ELR (cell line): ENCODE measurements at places on chromosomes 3 and 15.

GRCh38 chr15:66411190-66411589 is 24.5 kb downstream of the MAP2K1 start:
- DNase-seq = peak; percentile 24

DNA sequence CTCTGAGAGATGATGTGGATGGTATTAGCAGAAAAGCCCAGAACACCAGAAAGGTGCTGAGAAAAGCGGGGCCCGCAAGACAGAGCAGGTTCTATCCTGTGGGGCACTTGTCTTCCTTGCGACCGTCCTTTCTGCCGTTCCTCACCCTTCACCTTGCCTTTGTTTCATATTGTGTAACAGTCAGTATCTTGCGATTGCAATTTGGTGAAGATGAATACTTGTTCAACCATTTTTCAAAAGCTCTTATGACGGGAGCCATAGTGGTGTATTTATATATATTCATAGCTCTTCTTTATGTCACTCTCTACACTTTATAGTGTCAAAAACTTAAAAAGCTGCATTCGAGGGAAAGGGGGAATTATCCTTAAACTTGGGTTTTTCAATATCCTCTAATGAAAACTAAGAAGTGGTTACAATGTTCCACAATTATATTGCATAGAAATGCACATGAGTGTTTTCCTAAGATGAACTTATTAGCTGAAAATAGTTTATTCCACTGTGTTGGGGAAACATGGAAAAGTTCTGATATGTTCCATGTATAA is 797 bp downstream of the MAP3K13 start:
- no peak for DNase-seq

DNA sequence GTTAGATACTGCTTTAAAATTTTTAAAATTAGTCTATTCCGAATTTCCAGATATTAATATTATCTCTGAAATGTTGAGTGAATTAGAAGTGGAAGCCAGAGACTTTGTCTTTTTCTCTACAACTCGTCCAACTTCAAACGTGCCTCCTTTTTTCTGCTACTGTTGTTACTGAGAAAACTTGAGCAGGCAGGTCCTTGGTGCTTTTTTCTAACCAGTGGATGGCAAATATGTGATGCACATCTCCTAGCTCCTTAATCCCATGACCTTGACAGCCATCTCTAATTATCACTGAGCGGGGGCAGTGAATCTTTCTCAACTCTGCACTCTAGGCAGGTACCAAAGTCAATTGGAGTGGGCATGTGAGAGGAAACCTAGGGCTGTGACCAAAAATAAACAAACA is 50.7 kb downstream of the FNDC3B start:
- DNase-seq = no peak

- peak; percentile 49 for DNase-seq
Measured at GRCh38 chr3:124846189-124846588, 41.0 kb downstream of the ITGB5 start.

GRCh38 chr3:62873451-62873760 is 1.8 kb downstream of the CADPS start:
- DNase-seq = no peak

DNA sequence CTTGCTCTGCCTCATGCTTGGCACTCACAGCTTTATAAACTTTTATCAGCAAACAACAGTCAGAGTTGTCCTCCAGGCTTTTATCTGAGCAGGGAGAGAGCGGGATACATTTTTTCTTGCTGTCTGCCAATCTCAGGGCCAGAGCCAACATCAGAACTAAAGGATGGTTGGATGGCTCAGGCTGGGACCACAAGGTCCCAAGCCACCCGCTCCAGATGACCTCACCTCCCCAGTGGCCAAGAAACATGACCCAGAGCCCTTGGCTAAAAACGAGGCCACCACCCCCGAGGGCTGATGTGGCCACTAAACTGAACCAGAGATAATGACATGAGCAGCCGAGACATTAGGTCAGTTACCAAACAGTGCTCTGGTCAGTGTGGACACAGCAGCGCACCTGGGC is 18.8 kb upstream of the SPATA12 start:
- DNase-seq = no peak

- DNase-seq = no peak
Measured at GRCh38 chr15:83653639-83654378, at the start of gene ADAMTSL3. Gene ADAMTSL3, plus strand, starts transcription at chr15:83654123. Its CDS starts 1,639 bp downstream, at chr15:83655762.

GRCh38 chr3:160099834-160100233 is 111.2 kb downstream of the IL12A start:
- no peak for DNase-seq

- DNase-seq = peak; percentile 12
Measured at GRCh38 chr15:60859996-60860494, 369.1 kb downstream of the RORA start.

- no peak for DNase-seq
Measured at GRCh38 chr3:111956995-111957734, 21.7 kb upstream of the ABHD10 start.

GRCh38 chr15:31455499-31455898 is 128.9 kb downstream of the KLF13 start:
- DNase-seq = peak; percentile 23

DNA sequence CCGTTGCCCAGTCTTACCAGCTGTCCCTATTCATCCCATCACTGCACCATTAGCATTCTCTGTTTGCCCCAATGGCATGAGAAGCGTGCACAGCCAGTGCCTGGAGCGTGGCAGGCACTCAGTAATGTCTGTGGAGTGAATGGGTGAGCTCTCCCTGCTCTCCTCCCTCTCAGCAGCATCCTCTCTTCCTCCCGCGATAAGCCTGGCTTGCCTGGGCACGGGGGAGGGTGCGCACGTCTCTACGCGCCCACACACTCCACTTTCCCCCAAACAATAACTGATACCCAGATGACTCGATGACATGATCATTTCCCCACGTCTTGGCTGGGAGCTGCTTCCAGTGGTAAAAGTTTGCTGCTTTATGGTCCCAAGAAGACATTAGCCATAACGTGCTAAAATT is 81.8 kb upstream of the LINGO1 start:
- no peak for DNase-seq

GRCh38 chr3:39809181-39809994 is at the start of gene MYRIP:
Gene MYRIP, plus strand, starts transcription at chr3:39809609. Its CDS starts 91,208 bp downstream, at chr3:39900817.
- no peak for DNase-seq

- peak; percentile 77 for DNase-seq
Measured at GRCh38 chr3:159761848-159762635, 226.6 kb upstream of the IL12A start.

DNA sequence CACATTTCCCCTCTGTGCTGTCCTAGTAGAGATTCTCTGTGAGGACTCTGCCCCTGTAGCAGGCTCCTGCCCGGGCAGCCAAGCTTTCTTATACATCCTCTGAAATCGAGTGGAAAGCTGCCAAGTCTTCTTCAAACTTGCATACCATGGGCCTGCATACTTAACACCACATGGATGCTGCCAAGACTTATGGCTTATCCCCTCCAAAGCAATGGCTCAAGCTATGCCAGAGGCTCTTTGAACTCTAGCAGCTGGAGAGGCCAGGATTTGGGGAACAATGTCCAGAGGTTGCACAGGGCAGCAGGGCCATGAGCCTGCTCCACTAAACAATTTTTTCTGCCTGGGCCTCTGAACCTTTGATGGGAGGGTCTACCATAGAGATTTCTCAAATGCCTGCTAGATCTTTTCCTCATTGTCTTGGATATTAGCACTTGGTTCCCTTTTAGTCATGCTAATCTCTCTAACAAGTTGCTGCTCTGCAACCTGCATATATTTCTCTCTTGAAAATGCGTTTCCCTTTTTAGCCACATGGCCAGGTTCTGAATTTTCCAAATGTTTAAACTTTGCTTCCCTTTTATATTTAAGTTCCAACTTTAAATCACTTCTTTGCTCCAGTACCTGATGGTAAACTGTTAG is 6.1 kb upstream of the PLSCR4 start:
- no peak for DNase-seq

- DNase-seq = peak; percentile 85
Measured at GRCh38 chr3:69761896-69762767, 22.9 kb downstream of the MITF start.

DNA sequence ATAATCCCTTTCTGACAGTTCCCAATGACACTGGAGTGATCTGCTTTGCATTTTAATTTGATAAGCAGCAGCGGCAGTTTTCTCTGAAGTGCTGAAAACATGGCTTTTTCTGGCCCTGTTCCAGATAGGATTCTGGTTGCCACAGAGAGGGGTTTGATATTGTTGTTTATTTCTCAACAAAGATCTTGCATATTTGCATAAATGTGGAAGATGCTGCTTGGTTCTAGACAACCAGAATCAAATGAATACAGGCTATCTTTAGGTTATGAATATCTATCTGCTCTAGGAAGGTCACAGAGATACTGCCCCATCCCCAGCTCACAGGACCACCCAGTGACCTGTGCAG is 137.1 kb downstream of the ZNF609 start:
- no peak for DNase-seq

- DNase-seq = no peak
Measured at GRCh38 chr3:21174461-21174860, 576.5 kb downstream of the ZNF385D start.

DNA sequence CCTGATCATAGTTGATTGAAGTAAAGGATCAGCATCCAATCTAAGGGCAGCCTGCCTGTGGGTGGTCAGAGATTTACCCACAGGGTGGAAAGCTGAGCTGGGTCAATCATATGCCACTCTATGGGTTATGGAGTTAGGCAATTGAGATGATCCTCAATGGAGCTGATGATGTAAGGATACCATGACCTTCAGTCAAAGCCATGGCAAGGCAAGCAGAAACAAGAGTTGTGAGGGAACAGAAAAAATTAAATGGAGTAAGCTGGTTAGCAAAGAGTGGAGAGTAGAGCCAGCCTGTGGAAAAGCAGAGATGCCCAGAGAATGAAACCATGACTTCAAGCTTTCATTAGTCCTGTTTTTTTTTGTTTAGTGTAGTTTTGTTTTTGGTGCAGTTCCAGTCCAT is 5.7 kb upstream of the IQGAP1 start:
- no peak for DNase-seq

DNA sequence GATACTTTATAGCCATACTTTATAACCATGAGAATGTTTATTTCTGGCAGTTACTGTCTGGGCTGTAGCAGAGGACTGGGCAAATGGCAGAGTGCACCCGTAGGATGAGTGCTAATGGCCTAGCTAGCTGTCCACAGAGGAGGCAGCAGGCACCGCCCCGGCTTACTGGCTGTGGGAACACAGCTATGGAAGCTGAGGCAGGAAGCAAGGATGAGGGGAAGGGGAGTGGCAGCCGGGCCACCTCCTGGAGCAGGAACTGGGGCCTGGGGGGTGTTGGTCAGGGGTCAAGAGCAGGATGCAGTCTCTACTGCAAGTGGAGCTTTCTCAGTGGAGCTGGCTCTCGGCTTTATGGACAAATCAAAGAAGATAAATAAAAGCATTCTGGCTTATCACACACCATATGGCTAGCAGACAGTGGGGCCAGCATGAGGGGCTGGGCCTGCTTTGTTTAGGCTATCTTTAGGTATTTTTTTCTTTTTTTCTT is 316.8 kb upstream of the CTDSPL start:
- no peak for DNase-seq

GRCh38 chr3:108403686-108404345 is 106.6 kb downstream of the MYH15 start:
- peak; percentile 15 for DNase-seq

DNA sequence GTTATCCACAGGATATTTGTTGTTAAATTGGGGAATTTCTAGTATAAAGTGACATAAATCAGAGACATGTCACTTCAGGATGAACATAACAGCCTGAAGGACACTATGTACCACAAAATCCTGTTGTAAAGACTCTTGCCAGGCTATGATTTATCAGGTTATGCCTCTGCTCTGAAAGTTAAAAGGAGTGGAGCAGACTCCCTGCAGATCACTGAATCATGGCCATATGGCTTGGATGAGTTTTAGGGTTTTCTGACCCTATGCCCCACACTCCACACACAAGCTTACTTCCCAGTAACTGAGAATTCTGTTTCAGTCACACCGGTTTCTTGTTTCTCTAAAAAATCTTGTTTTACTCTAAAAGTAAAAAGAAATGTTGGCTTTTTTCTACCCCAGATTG is 869.4 kb downstream of the NAALADL2 start:
- DNase-seq = no peak

- peak; percentile 94 for DNase-seq
Measured at GRCh38 chr15:52100807-52101442, 11.7 kb downstream of the BCL2L10 start.

DNA sequence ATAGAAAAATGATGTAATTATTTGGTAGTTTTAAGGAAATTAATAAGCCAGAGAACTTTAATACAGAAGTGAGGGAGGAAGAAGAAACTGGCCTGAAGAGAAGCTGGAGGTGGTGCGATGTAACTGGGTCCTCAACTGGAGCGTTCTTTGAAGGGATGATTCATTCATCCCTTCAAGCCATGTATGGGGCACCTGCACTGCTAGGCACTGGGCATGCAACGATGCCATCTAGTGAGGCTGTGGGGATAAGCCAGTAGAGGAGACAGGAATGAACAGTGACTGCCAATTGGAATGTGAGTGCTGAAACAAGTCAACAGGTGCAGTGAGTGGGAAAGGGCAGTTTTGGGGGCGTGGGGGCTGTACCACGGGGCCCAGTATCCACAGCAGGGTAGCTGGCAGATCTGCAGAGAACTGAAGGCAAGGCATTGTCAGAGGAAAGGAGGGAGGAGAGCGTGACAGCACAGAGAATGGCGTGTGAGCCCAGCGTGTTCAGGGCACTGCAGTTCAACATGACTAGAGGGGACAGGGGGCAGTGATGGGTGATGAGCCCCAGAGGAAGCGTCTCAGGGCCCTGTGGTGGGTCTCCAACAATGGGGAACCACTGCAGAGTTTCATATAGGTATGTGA is 3.8 kb upstream of the KIF23 start:
- peak; percentile 72 for DNase-seq

DNA sequence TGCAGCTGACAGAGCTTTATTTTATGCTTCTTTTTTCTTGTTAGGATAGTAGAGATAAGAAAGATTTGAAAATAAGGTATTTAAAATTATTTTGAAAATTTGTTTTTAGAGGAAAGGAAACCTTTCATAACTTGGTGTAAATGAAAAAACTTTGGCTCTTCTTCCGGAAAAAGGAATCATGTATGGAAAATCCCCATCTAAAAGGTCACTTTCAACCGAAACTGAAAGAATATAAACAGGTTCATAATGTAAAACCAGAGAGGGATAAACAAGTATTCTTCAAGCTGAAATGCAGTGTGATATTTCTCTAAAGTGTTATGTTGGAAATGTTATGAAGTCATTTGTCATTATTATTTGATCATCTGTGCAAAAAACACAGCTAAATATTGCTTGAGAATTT is 246.8 kb downstream of the NFKBIZ start:
- no peak for DNase-seq

DNA sequence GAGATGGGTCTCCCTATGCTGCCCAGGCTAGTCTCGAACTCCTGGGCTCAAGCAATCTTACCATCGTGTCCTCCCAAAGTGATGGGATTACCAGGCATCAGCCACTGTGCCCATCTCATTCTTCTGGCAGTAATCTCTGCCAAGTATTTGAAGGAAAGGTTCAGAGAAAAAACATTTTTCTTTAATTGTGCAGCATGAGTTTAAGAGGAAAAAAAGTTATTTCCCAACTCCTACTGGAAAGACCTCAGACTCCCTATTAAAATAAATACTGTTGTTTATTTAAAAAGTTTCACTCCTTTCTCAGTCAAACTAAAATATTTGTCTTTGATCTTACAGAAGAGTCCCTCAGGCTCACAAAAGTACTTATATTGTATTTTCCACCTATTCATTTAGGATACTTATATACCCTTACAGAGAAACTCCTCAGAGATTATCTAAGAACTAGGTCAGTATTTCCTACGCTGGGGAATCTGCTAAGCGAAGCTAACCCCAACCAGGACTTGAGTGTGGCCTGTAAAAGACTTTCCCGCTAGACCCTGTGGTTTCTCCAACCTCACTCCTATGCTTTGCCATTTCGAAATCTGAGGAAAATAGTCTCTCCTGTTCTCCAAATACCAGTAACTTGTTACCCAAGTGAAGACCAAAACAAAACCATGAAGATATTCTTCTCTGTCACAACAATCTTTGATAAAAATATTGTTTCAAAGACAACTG is 28.7 kb downstream of the WWTR1 start:
- no peak for DNase-seq
